CD4-positive, alpha-beta T cell treated with Interferon gamma for 1 hour (primary cell): ENCODE measurements at places on chromosomes 4 and X.

DNA sequence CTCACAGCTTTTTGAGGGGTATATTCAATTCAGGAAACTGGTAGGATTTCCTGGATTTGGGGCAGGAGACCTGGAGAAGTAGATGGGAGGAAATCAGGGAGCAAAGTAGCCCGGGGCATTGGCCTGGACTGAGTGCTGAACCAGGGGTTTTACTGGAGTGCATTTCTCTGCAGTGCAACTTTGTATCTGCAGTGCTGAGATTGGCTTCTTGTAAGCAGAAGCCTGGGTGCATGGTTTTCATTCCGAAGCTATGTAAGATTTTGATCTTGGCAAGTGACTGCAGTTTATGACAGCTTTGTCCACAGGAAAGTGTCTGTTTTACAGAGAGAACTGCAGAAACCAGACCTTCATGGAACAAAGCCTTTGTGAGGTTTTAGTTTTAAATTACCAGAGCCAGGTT is 158.3 kb downstream of the SPCS3 start:
- no peak for DNase-seq

GRCh38 chr4:130029442-130029841 is 933.5 kb downstream of the C4orf33 start:
- no peak for DNase-seq

DNA sequence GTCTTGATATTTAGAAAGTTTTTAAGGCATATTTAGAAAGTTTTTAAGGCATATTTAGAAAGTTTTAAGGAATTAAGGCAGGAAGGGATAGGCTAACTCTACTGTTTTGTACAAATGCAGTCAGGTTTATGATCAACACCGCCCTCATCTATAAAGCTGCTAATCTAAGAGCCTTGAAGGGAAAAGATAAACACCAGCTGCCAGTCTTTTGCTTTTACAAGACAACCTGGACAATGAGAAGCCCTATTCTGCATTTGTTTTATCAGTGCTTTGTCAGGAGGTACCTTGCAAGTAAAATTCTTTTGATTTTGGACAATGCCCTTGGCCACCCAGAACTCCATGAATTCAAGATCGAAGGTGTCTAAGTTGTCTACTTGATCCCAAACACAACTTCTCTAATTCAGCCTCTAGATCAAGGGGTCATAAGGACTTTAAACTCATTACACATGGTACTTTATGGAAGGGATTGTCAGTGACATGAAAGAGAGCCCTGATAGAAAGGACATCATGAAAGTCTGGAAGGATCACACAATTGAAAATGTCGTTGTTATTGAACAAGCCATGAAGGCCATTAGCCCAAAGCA is 39.8 kb downstream of the IL15 start:
- no peak for DNase-seq

DNA sequence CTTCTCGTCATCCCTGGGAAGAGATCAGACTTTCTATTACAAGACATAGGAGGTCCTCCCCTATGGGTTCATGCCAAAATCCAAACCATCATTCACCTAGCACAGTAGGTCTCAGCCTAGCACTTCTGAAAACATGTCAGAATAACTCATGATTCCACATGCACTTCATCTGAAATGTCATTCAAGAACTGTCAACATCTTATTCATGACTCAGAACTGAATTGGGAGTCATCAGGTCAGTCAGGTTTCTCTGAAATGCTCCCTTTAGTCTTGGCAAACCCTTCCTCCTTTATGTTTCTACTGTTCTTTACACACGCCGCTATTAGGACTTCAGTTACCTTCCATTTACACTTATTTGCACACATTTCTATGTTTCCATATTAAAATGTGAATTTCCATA is 67.2 kb downstream of the ANTXR2 start:
- no peak for DNase-seq

GRCh38 chrX:149272690-149273463 is 232.2 kb downstream of the IDS start:
- DNase-seq = no peak

- no peak for DNase-seq
These were observed 10.6 kb downstream of the MSN start for GRCh38 chrX:65677954-65678469.
